KG1 (cell line): ENCODE measurements at places on chromosomes 5 and 9.

DNA sequence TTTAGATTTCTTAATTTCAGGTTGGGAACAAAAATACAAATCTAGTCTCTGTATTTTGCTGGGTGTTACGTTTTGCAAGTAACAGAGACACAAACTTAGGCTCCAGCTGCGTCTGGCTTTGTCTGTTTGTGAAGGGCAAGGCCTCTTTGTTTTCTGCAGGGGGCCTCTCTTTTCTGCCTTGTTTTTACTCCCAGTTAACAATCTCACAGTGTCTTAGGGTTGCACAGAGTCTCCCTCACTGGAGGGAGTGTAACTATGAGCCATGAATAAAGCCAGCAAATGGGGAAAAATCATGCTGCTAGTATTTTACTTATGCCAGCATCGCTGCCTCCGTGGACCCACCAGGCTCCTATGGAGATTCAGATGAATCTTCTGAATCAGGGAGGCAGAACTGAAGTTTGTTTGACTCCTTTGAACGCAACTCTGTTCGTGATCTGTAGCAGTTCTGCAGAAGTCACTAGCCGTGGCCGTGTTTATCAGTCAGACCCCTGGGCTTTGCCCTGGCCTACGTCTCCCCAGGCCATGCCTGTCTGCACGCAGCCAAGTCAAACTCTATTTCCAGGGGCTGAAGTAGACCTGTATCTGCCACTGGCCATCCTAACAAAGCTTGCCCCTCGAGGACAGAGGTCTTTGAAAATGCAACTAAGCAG, 77.2 kb downstream of the ATP10B start:
- DNase-seq, result no peak

DNA sequence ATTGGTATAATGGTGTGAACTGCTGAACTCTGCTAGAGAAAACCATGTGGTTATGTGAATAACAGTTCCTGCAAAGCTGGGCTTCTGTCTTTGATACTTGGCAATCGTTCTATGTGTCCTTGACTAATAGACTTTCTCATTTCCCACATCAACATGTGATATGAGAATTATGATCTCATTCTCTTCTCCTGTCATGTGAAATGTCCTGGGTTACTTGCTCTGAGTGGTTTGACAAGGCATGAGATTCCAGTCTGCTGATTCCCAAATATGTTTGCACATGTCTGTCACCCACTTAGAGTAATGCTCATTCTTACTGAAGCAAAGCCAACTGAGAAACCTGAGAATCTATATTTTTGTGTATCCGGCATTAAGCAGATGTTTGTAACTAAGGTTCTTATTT, 141.2 kb downstream of the PARP8 start:
- no peak for DNase-seq

- DNase-seq, result no peak
Measured at GRCh38 chr5:103264508-103264907, 5.9 kb downstream of the MACIR start.

GRCh38 chr9:87885484-87886189, 3.0 kb downstream of the SPATA31E1 start:
- DNase-seq, result no peak

- no peak for DNase-seq
Measured at GRCh38 chr9:8571643-8572042, 772.1 kb upstream of the DMAC1 start.

DNA sequence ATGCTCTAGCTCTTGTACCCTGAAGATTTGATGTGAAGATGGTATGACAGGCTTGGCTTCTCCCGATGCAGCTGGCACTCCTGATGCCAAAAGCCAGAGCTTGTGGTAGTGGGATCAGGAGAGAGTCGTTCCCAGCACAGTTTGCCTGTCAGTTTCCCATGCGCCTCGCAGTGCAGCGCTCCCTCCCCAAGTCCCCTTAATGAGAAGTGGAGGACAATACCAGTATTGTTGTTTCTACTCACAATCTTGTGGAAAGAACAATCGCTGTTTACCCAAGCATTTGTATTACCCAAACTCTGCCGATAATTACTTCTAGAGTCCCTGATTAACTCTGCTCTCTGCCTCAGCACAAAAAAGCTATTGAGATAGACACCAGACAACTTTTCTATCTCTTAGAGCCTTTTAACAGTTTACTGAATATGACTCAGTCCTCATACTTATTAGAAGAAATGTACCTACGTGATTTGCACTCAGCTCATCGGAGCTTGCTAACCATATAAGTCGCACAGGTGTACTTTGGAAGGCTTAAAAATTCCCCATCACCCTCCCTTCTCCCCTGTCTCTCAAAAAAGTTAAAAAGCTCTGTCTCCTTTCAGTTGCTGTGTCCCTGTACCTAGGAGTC, 283.2 kb upstream of the TMEM161B start:
- DNase-seq, result no peak

- no peak for DNase-seq
Measured at GRCh38 chr9:35660966-35661415, 2.9 kb downstream of the CCDC107 start.

DNA sequence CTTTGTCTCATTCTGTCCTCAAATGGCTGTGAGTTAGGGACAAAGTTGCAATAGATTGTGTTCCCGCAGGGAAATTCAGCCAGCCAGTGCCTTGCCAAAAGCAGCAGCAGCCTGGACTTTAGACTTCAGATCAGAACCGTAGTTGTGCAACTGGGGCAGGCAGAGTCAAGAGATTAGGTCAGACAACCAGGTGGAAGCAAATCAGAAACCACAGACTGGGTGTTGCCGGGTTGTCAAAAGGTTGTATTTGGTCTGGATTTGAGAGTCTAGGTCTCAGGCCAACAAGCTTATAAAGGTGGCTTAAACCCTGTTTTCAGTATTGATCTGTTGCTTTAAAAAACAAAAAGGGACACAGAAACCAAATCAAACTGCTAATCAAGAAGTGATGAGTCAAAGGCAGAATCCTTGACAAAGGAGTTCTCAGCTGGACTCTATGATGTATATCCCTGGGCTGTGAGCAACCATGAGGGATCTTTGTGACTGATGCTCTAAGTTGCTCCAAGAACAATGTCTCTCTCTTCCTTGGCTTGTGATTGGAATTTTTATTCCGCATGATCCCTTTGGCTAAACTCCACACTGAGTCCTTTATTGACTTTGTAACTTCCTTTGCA, 20.9 kb downstream of the RFK start:
- no peak for DNase-seq

- no peak for DNase-seq
Measured at GRCh38 chr5:98775246-98776065, 2.0 kb downstream of the RGMB start.

DNA sequence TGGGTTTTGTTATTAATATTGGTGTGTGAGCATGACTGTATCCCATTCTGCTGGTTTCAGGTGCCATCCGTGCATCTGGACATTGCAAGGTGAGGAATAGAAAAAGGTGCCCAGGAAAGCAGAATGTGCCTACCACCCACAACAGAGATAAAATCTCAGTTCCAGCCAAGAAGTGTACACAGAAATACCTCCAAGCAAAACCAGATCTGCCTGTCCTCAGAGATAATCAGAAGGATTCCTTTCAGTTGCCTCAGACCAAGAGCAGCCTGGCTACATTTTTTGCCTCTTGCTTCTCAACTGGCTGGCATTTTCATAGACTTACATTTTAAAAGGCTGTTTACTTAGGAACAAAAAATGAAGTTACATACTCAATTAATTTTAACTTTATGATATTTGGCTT, 12.1 kb upstream of the ABLIM3 start:
- no peak for DNase-seq

DNA sequence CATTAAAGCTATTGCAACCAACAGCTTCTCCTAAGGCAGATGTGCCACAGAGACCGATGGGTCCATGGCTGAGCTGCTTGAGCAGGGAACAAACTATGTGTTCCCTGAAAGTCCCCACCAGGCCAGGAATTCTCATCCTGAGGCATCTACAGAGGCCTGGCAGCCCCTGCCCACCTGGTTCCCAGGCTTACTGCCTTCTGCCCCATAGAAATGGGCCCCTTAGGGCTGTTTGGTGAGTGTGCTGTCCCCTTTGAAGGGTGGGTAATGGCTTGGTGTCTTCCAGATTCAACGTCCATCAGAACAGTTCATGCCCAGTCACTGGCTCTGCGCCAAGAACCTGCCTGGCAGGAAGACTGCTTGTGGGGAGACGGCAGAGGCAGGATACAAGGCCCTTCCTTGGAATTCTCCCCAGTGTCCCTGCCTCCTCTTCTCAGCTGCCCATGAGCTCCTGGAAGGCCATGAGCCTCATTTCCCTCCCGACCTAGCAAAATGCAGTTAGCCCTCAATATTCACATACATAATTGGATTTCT, 3.8 kb upstream of the COL27A1 start:
- no peak for DNase-seq

DNA sequence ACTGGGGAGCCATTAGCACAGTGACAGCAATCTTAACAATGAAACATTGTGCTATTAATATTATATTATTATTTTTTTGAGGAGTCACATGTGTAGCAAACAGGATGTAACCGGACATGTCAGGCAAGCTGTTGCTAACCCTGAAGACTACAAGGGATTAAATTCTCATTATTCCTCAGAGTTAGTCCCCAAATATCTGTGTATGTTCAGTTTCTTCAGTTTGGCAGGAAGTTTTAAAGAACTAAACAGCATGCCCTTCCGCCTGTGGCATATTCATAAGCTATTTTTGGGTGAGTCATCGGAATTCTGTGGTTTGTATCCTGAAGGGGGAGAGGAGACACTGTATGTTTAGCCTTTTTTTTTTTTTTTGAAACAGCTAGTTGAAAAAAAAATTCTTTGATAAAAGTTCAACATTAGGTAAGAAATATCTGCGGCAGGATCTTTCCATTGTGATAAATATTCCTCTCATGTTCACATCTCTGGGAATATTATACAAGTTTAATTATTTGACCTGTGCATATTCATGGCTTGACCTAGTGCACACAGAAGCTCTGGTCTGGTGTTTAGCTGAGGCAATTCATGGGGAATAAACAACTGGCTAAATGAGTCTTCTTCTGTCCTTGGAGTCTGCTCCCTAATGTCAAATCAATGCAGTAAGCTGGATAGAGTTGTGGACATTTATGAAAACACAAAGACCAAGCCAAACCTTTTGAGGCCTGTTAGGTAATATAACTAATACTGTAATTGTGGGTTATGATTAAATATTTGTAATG, 202.7 kb upstream of the CDKN2B start:
- no peak for DNase-seq

GRCh38 chr9:136010615-136011361, 49.6 kb upstream of the UBAC1 start:
- no peak for DNase-seq

GRCh38 chr5:96125231-96125891, 163.7 kb upstream of the ELL2 start:
- DNase-seq, result no peak

- DNase-seq, result no peak
Measured at GRCh38 chr9:115730845-115731244, 422.7 kb upstream of the PAPPA start.

DNA sequence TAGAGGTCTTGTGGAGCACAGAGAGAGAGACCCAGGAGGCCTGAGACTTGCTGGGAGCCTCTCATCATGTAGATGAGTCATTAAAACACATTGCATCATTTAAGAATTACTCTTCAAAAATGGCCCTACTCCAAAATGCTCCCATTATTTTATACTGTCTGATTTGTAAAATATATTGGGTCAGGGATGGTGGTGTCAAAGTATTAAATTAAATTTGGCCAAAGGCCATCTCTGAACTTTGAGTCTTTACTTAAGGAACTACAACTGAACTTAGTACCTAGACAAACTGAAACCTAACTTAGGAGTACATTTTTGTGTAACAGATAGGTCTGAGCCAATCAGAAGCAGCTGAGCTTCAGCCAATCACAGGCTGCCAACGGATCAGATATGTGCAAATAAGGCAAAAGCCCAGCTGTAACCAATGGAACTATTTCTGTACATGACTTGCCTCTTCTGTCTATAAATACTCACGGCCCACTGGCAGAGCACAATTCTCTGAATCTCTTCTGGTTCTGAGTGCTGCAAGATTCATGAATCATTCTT, 657.2 kb downstream of the TLE1 start:
- no peak for DNase-seq

DNA sequence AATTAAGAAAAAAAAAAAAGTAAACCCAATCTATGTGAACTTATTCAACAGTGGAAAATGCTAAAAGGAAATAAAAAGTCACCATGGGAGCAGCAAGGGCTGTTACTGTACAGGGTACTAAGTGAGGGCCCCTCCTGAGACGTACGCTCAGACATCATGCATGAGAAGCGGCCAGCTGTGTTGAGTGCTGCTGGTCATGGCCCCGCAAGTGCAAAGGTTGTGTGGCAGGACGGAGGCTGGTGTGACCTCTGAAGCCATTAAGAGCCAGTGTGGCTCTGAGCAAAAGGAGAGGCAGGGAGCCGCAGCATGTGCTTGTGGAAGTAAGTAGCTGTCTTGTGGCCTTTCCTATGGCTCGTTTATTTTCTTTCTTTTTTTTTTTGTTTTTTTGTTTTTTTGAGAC, 3.1 kb upstream of the ZNF79 start:
- no peak for DNase-seq

DNA sequence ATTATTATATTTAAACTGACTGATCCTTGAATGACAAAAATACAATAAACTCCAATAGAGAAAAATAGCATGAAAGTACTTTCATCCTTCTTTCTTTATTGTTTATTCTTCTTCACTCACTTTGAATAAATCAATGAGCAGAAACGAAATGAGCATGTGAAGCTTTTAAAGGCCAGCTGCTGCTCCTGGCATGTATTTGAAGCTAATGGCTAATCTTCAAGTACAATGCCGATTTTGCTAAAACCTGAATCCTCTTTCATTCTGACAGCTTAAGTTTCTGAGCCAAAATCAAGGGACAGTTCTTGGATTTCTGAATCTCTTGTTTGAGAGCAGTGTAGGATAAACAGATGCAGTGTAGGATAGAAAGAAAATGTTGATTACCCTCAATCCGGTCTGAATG, 237.3 kb downstream of the CDH10 start:
- DNase-seq, result no peak

DNA sequence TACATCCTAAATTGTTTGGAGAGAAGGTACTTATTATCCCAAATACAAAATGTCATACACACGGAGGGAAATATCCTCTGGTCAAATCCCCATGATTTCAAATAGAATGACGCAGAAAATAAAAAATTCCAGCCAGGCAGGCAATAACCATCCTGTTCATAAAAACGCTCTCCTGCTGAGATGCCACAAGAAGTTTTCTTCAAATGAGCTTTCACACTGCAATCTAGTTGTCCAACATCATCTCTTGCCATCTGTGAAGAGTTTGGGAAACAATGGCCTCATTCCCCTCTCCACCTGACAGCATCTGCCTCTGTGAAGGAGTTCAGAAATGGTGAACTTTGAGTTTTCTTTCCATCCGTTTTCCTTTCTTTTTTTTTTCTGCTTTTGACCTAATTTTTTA, 83.3 kb upstream of the SLC30A5 start:
- DNase-seq, result no peak

- no peak for DNase-seq
Measured at GRCh38 chr9:116051528-116051927, 102.1 kb upstream of the PAPPA start.

- no peak for DNase-seq
Measured at GRCh38 chr5:172558076-172558976, 82.7 kb upstream of the NEURL1B start.
